Tibial nerve (tissue), 4 donors: ENCODE measurements at places on chromosomes 16 and 17. TPM values are rescaled to one million over a fixed set of nuclear protein-coding genes. Genes with fewer than 3 reads are reported as not detected.

- no peaks in the 10 kb centered on the region for H3K36me3 ChIP-seq
- DNase-seq, result no peak
- H3K27ac ChIP-seq, result no peak overlapping the region
- H3K4me3 ChIP-seq, result no peak overlapping the region
- peaks cover 4% of the 10 kb centered on the region for H3K4me1 ChIP-seq
- no peaks in the 10 kb centered on the region for H3K27me3 ChIP-seq
These were observed 68.5 kb downstream of the RPTOR start for GRCh38 chr17:80612997-80613731.

- H3K36me3 ChIP-seq, result no peaks in the 10 kb centered on the region
- peaks cover 8% of the 10 kb centered on the region for H3K27me3 ChIP-seq
- no peak overlapping the region for H3K4me3 ChIP-seq
- H3K4me1 ChIP-seq, result no peaks in the 10 kb centered on the region
These were observed 69.6 kb downstream of the RBFOX3 start for GRCh38 chr17:79541056-79541850.

DNA sequence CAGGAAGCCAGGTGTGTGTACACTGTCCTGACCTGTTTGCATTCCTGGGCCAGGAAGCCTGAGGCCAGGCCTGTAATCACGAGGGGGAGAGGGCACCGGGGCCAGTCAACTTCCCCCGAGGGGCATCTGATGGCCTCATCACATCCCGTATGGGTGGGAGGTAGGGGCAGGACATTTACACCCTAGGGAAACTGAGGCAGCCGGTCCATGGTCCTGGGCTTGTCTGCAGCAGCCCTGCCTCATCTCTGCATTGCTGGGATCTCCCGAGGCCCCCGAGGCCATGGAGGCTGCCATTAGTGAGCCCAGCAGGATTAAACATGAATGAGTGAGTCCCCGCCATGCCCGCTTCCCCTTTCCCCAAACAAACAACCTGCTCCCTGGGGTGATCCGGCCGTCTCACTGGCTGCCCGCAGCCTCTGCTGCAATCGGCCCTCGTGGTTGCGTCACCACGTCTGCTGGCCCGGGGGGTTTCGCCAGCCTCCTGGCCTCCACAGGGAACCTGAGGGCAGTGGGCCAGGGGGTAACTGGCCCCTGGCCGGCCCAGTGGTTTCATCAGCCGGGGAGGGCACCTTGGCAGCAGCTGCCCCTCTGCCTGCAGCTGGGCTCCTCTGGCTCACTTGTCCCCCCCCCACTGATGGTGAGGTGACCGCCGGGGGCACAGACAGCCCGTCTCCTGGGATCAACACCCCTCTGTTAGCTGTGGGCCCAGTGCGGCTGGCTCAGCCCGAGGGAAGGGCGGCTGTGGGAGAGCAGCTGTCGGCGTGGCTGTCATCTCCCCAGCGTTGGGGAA is 88.3 kb upstream of the GSE1 start:
- no peaks in the 10 kb centered on the region for H3K36me3 ChIP-seq
- H3K4me1 ChIP-seq, result peaks cover 10% of the 10 kb centered on the region
- H3K4me3 ChIP-seq, result no peak overlapping the region
- DNase-seq, result peak; percentile 37
- no peak overlapping the region for H3K27ac ChIP-seq

MT1G gene
- not detected for total RNA-seq

TMEM92 gene
- not detected for total RNA-seq

- no peaks in the 10 kb centered on the region for H3K27me3 ChIP-seq
These were observed 825 bp downstream of the HEATR6 start for GRCh38 chr17:60077672-60078519.

DNA sequence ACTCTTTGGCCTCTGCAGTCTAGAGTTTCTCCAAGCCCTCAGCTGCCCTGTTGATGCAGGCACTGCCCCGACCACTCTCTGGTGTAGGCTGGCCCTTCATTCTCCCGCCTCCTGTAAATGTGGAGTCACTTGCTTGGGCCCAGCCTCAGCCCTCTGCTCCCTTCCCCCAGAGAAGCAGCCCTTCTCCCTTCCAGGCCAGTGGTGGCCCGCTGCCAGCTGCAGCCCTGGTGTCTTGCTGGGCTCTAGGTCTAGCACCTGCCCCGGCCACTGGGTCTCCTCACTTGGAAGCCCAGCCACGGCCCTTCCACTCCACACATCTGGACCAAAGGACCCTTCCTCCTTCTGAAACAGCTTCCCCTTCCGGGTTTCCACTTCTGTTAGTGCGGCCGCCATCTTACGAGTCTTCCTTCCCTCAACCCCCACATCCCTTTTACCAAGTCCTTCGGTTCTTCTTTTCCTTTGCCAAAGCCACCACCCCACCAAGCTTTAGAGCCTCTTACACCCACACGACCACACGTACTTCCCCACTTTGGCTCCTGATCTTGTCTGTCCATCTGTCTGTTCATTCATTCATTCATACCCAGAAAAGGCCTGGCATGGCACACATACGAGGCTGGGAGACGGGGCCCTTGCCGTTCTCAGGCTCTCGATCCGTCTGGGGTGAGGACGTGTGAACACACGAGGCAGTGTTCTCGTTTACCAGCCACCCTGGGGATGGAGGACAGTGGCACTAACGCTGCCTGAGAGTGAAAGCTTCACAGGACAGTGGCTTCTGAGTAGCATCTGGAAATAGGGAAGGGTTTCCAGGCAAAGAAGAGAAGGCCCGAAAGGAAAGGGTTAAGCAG is 68.0 kb downstream of the ABR start:
- H3K4me1 ChIP-seq, result peaks cover 65% of the 10 kb centered on the region
- DNase-seq, result no peak
- H3K27me3 ChIP-seq, result no peaks in the 10 kb centered on the region
- H3K4me3 ChIP-seq, result no peak overlapping the region
- peak overlapping the region; percentile 93 for H3K27ac ChIP-seq

C16orf96 gene
- total RNA-seq, result not detected

KRTAP3-2 gene
- total RNA-seq, result not detected

DNA sequence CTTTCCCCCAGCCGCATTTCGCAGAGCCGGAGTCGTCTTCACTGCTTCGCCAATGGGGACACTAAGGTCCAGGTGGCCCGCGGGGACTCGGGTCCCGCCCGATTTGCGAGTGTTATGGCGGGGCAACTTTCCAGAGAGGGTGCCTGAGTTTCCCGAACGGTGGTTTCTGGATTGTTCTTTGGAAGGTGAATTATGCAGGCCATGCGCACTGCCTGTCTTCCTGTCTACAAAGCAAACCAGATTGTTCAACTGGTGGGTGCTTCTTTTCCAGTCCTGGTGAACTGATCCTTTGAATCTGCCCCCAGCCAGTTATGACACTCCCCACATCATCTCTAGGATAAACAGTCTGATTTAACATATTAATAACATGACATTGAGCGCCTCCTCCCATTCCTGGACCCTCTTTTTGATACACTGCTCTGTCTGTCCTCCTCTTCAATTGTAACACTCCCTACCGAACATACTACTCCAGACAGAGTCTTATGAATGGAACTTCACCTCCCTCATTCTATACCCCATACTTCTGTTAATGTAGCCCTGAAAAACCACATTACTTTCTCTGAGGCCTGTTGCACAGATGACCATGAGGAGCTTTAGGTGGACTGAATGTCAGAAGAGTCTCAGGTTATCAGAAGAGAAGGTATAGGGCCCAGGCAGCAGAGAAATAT is 159.0 kb downstream of the RAB11FIP4 start:
- H3K27me3 ChIP-seq, result no peaks in the 10 kb centered on the region
- H3K36me3 ChIP-seq, result no peaks in the 10 kb centered on the region
- H3K4me1 ChIP-seq, result no peaks in the 10 kb centered on the region

SKAP1 gene
- total RNA-seq, result 1.2 TPM
